ENCODE measurements at places on chromosomes 3 and 15.

GRCh38 chr3:58492494-58492905 is 604 bp downstream of the KCTD6 start:
- DNase-seq: peak; percentile 13

- DNase-seq: no peak
These were observed 54.0 kb downstream of the PLS1 start for GRCh38 chr3:142650001-142650693.

DNA sequence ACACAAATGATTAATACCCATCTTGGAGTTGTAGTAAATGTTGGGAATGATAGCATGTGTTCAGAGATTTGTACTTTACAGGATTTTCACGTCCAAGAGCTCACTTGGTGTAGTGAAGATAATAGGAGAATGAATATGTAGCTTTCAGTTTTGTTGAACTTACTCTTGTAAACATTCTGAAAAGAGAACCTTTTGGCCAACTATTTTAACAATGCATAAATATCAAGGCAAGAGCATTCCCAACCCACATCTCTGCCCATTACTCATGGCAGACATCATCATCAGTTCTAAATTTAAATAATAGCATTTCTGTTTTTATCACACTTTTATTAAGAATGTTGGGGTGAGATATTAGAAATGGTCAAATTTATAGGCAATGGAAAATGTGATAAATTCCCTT is 465.2 kb upstream of the TPRG1 start:
- no peak for DNase-seq

- DNase-seq: no peak
These were observed 133.2 kb downstream of the LMLN start for GRCh38 chr3:198093112-198093679.

DNA sequence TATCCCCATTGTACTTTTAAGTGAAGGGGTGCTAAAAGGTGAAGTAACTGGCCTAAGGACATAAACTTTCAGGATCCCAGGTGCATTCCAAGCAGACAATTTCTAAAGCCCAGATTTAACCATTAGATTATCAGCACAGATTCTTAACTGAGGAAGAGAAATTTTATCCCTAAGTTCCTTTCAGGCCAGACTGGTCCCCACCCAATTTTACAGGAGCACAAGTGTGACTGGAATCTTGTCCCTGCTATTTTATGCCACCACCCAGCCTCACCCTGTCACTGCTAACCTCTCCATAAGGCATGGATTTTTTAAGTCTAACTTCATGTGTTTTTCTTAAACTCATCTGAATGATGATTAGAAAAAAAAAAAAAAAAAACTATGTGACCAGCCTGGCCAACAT is 37.1 kb upstream of the ATP1B3 start:
- no peak for DNase-seq

GRCh38 chr3:86986671-86987420 is 4.1 kb downstream of the VGLL3 start:
- DNase-seq: no peak

DNA sequence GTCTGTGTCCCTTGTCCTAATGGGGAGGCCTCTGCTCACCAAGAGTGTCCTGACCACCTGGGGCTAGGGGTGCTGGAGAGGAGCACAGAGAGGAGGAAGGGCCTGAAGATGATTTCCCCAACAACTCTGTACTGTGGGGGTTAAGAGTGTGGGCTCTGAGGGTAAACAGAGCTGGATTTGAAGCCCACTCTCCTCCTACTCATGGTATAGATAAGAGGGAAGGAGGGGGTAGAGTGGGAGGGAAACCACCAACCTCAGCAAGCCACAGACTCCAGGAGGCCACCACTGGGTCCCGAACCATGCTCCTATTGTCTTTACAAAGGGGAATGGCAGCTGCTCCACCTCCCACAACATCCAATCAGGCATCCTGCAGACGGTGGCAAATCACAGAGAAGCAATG is 103.6 kb upstream of the RNU6-1 start:
- DNase-seq: no peak

DNA sequence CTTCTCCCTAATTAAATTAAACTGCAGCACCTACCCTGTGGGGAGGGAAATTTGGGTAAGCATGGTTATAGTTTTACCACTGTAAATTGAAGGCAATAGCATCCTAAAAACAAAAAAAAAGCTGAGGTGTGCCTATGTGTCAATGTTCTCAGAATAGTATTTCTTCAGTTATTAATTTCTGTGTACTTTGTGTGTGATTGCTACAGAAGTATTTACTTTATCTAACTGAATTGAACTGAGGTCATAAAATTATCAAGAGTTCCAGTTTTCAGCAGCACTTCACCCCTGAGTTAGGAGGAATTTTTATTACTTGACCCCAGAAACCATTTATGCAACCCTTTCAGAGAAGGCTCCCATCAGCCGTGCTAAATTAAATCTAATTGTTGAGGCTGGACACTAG is 333.6 kb upstream of the ALCAM start:
- DNase-seq: no peak

GRCh38 chr3:56799251-56799882 is 2.4 kb downstream of the ARHGEF3 start:
- DNase-seq: no peak

DNA sequence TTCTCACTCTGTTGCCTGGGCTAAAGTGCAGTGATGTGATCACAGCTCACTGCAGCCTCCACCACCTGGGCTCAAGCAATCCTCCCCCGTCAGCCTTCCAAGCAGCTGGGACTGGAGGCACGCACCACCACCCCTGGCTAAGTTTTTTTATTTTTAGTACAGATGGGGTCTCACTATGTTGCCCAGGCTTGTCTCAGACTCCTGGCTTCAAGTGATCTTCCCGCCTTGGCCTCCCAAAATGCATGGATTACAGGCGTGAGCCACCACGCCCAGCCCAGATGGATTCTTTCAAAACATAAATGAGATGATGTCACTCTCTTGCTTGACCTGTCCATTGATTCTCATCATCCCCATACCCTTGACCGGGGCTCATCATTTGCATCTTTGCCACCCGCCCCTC is 72.6 kb upstream of the SLC6A6 start:
- DNase-seq: no peak

- DNase-seq: peak; percentile 77
These were observed 18.8 kb downstream of the PSTPIP1 start for GRCh38 chr15:77013776-77014131.

DNA sequence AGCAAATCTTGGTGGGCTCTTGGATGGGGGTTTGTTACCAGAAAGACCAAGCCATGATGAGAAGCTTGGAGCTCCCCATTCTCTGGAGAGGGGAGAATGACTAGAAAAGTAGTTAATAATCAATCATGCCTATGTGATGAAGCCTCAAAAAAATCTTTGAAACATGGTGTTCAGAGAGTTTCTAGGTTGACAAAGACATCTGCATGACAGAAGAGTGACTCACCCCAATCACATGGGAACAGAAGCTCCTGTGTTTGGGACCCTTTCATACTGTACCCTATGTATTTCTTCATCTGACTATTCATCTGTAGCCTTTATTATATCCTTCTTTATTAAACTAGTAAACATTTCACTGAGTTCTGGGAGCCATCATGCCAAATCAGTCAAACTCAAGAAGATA is 87.4 kb downstream of the BCHE start:
- no peak for DNase-seq

- peak; percentile 32 for DNase-seq
These were observed 1.9 kb upstream of the VWA5B2 start for GRCh38 chr3:184227481-184227935.

DNA sequence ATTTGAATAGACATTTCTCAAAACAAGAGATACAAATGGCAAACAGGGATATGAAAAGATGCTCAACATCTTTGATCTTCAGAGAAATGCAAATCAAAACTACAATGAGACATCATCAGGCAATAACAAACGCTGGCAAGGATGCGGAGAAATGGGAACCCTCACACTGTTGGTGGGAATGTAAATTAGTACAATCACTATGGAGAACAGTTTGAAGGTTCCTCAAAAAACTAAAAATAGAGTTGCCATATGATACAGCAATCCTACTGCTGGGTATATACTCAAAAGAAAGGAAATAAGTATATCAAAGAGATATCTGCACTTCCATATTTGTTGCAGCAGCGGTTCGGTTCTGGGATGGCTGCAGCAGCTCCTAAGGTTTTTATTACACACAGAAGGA is 16.8 kb upstream of the LARS2 start:
- DNase-seq: no peak

GRCh38 chr3:57770009-57770827 is 14.1 kb downstream of the SLMAP start:
- DNase-seq: no peak

GRCh38 chr3:182959474-182960350 is 20.6 kb downstream of the DCUN1D1 start:
- no peak for DNase-seq

GRCh38 chr3:8070011-8070410 is 431.6 kb upstream of the LMCD1 start:
- DNase-seq: no peak

DNA sequence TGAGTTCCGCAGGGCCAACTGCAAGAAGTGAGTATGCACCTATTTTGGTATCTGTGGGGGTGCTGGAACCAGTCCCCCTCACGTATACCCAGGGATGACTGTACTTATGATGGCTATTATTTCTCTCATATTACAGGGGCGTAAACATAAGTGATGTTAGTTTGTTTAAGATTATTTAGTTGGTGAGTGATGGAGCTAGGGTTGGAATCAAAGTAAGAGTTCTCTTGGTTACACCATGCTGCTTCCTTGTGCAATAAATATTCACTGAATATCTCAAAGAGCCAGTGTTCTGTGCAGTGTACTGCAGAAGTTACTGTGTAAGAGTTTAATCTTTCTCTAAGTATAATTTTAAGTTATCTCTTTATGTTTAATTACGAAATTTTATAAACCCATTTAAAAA is 12.8 kb upstream of the UTS2B start:
- DNase-seq: no peak

GRCh38 chr3:158768361-158768787 is 33.5 kb upstream of the MFSD1 start:
- DNase-seq: no peak

DNA sequence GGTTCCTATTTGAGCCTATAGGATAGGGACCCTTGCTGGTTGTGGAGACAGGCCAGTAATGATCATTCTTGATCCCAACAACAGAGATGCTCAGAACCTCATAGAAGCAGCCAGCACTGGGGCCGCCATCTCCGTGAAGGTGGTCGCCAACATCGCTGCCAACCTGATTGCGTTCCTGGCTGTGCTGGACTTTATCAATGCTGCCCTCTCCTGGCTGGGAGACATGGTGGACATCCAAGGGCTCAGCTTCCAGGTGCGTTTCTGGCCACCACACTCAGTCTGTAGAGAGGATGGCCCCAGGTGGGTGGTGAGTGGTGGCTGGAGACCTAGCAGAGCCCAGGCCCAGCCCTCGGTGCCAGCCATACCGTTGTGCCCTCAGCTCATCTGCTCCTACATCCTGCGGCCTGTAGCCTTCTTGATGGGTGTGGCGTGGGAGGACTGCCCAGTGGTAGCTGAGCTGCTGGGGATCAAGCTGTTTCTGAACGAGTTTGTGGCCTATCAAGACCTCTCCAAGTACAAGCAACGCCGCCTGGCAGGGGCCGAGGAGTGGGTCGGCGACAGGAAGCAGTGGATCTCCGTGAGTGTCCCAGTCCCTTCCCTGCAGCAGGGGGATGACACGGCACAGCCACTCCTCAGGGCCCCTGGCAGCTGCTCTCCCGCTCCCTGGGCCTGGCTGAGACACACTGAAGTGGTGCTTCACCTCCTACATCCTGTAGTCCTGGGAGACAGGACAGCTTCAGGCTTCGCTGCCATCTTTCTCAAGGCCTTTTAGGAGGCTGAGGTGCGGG is 46.5 kb upstream of the PDE8A start:
- no peak for DNase-seq

DNA sequence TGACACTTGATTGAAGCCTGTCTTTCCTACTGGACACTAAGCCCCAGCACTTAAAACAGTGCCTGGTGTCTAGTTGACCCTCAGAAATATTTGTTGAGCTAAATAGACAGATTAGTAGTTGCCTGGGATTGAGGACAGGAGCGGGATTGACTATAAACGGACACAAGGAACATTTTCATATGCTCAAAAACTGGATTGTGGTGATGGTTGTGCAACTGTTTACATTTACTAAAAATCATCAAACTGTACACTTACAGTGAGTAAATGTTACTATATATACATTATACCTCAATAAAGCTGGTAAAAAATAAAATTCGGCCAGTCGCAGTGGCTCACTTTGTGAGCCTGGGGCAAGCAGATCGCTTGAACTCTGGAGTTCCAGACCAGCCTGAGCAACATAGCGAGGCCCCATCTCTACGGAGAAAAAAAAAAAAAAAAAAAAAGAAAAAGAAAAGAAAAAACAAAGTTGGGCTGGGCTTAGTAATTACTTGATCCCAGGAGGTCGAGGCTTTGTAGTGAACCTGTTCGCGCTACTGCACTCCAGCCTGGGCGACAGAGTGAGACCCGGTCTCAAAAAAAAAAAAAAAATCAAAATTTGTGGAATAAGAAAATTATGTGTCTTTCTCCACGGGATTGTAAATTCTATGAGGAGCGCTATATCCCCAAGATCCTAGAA is 632 bp upstream of the IDH3A start:
- DNase-seq: no peak

DNA sequence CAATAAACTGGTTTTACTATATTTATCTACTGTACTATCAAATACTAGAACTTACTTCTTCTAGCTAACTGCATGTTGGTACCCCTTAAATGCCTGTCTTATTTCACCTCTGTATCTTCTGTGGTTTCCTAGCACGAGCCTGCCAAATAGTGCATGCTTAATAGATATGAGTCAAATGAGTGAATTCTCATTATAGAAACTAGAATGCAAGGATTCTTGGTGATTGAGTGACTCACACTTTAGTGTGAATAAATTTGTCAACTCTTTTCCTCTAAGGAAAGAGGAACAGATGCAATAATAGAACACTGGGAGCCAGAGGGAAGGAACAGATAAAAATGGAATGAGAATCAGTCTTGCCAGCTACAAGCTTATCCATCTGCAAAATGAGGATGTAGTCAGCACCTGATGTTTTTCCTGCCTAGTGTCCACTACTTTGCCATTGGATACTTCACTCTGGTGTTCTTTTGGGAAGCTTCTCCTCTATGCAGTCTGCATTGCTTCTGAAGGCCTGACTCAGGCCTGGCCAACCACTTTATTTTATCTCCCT is 189.1 kb upstream of the CADPS start:
- no peak for DNase-seq

DNA sequence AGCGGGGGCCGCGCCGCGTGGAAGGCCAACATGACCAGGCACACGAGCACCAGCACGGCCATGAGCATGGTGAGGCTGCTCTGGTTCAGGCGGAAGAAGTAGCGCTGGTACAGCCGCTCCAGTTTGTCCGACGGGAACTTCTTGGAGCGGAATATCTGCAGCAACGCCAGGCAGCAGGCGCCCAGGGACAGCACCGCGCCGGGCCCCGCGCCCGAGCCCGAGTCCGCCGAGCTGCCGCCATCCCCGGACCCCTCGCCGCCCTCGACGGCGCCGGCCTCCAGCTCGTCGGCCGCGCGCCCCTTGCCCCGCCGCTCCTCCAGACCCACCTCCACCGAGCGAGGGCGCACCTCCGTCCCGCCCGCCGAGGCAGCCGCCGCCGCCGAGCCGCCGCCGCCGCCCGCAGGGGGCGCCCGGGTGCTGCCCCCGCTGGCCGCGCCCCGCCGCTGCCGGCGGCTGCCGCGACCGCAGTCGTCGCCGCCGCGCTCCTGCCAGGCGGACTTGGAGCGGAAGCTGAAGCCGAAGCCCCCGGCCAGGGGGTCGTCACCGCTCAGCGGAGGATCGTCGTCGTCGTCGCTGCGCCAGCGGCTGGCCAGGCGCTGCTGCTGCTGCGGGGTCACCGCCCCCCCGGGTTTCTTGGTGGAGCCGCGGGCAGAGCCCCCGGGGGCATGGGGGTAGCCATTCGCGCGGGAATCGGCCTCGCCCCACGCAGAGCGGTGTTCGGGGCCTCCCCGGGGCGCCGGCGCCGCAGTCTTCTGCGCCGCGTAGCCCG is 957 bp downstream of the ADCY5 start:
- peak; percentile 24 for DNase-seq
